NCI-H460 (cell line): ENCODE measurements at places on chromosomes 7 and 10. TPM values are rescaled to one million over a fixed set of nuclear protein-coding genes. Genes with fewer than 3 reads are reported as not detected.

Gene LIPN
- total RNA-seq: not detected in 2 replicates

Gene NPC1L1
- 0.09 TPM in 1 of 2 replicates, not detected in the other for total RNA-seq

Gene EVX1
- 0.12 TPM in 1 of 2 replicates, not detected in the other for total RNA-seq

Gene NRG3
- total RNA-seq: not detected in 2 replicates

Gene GBX1
- not detected in 2 replicates for total RNA-seq

Gene FAM13C
- total RNA-seq: 0.09 and 0.10 TPM in 2 replicates

Gene GSTO2
- total RNA-seq: 75.4 and 86.5 TPM in 2 replicates

Gene CLRN3
- total RNA-seq: not detected in 2 replicates

Gene PAPOLB
- total RNA-seq: 0.20 and 0.30 TPM in 2 replicates

Gene PWWP2B
- total RNA-seq: 18.6 and 21.8 TPM in 2 replicates

Gene CLEC5A
- not detected in 2 replicates for total RNA-seq

Gene RET
- 0.02 TPM in 1 of 2 replicates, not detected in the other for total RNA-seq

Gene C10orf95
- total RNA-seq: 0.37 and 0.55 TPM in 2 replicates

Gene MLXIPL
- 1.6 and 1.9 TPM in 2 replicates for total RNA-seq

Gene TMEM130
- total RNA-seq: not detected in 2 replicates

Gene ITPRID1
- not detected in 2 replicates for total RNA-seq

Gene PRRT4
- 0.27 and 0.38 TPM in 2 replicates for total RNA-seq

Gene YWHAG
- 151 and 167 TPM in 2 replicates for total RNA-seq

Gene CSGALNACT2
- total RNA-seq: 10.9 and 18.1 TPM in 2 replicates

Gene KCNH2
- total RNA-seq: 0.27 and 0.58 TPM in 2 replicates

Gene ACTR3C
- not detected in 2 replicates for total RNA-seq

Gene C7orf57
- 0.12 TPM in 1 of 2 replicates, not detected in the other for total RNA-seq

Gene OR6B1
- total RNA-seq: not detected in 2 replicates

Gene CPA5
- not detected in 2 replicates for total RNA-seq
